ENCODE measurements at places on chromosomes 2 and 18.
A peak's percentile ranks its signal among the peaks of the same experiment; 100 is the strongest.

GRCh38 chr18:21453511-21453901, 147.0 kb downstream of the ESCO1 start:
- no peak for DNase-seq

DNA sequence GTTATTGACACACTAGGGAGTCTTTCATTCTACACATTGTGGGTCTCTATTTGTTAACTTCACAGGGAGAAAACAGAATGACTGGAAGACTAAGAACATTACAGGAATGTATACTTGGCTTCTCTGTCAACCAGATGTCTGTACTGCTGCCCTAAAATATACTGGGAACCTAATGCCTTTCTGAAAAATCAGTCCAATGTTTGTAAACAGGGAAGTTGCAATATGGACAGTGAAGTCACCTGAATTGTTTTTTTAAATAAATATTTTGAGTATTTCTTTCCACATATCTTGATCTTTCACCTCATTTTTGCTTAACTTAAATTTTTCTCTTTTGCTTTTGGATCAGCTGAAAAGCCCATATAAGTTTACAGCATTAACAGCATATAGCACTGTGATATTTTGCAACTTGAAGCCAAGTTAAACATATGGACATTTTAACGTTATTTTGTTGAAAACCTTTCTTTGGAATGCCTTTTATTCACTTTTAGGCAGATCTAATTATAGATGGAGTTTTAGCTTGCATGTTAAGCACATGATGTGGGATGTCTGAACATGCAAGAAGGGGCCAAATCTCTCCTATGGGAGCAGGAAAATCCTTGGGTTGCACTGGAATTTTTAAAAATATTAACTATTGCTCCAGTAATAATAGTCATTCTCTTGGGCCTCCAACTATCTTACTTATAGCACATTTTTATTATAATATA, 137.7 kb upstream of the TWIST2 start:
- no peak for DNase-seq

GRCh38 chr18:8895987-8896619, 190.7 kb downstream of the MTCL1 start:
- DNase-seq = no peak

- DNase-seq = no peak
Observed at GRCh38 chr2:23713351-23713750, 213.6 kb downstream of the ATAD2B start.

GRCh38 chr18:44358402-44358801, 322.3 kb upstream of the SETBP1 start:
- no peak for DNase-seq

- DNase-seq = peak; percentile 98
Observed at GRCh38 chr2:130241041-130241707, 42.9 kb upstream of the TUBA3E start.

- no peak for DNase-seq
Observed at GRCh38 chr2:12416600-12416999, 300.1 kb upstream of the TRIB2 start.

DNA sequence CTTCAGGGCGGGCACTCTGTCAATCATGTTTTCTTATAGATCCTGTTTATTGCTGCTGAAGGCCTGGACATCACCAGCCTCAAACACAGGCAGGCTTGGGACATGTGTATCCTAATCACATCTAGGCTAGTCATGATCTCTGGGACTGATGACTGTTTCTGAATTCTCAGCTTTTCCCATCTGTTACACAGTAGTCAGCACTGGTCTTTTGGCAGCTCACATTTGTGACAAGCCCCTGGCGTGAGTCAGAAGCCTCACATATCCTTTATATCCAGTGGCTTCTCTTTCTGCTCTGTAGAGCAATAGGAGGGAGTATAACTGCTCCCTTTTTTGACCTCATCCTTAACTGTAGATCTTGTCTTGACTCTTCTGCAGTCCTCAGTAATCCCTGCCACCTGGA, 4.5 kb downstream of the SEMA4F start:
- DNase-seq = peak; percentile 73

- DNase-seq = peak; percentile 3
Observed at GRCh38 chr2:68391099-68391498, 26.0 kb downstream of the PLEK start.

- no peak for DNase-seq
Observed at GRCh38 chr2:143121079-143121478, 8.1 kb upstream of the ARHGAP15 start.

GRCh38 chr2:99152199-99152895, 2.4 kb downstream of the TSGA10 start:
- no peak for DNase-seq

DNA sequence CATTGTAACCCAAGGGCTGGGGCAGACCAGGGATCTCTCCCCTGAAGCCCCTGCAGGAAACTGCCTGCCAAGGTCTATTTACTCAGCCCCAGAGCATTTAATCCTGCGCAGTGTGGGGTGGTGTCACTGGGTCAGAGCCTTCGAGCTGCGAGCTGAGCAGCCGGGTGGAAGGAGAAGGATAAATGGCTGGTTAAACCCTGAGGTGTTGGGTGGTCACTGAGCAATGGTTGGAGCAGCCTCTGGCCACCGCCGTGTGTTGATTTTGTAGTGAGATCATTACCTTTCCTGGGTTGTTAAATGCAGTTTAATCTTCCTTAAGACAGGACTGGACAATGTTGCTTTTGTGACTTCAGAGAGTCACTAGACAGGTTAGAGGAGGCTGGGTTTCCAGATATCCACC, 98.1 kb downstream of the SETBP1 start:
- DNase-seq = no peak

GRCh38 chr2:215693193-215693998, 257.5 kb upstream of the FN1 start:
- DNase-seq = peak; percentile 8

DNA sequence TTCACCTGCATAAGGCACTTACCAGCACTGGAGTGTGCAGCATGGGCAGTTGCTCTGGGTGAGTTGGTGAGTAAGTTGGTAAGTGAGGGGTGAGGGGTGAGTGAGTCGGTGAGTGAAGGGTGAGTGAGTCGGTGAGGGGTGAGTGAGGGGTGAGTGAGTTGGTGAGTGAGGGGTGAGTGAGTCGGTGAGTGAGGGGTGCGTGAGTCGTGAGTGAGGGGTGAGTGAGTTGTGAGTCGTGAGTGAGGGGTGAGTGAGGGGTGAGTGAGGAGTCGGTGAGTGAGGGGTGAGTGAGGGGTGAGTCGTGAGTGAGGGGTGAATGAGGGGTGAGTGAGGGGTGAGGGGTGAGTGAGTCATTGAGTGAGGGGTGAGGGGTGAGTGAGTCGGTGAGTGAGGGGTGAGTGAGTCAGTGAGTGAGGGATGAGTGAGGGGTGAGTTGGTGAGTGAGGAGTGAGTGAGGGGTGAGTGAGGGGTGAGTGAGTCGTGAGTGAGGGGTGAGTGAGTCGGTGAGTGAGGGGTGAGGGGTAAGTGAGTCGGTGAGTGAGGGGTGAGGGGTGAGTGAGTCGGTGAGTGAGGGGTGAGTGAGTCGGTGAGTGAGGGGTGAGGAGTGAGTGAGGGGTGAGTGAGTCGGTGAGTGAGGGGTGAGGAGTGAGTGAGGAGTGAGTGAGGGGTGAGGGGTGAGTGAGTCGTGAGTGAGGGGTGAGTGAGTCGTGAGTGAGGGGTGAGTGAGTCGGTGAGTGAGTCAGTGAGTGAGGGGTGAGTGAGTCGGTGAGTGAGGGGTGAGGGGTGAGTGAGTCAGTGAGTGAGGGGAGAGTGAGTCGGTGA, 17.1 kb downstream of the THAP4 start:
- DNase-seq = no peak

DNA sequence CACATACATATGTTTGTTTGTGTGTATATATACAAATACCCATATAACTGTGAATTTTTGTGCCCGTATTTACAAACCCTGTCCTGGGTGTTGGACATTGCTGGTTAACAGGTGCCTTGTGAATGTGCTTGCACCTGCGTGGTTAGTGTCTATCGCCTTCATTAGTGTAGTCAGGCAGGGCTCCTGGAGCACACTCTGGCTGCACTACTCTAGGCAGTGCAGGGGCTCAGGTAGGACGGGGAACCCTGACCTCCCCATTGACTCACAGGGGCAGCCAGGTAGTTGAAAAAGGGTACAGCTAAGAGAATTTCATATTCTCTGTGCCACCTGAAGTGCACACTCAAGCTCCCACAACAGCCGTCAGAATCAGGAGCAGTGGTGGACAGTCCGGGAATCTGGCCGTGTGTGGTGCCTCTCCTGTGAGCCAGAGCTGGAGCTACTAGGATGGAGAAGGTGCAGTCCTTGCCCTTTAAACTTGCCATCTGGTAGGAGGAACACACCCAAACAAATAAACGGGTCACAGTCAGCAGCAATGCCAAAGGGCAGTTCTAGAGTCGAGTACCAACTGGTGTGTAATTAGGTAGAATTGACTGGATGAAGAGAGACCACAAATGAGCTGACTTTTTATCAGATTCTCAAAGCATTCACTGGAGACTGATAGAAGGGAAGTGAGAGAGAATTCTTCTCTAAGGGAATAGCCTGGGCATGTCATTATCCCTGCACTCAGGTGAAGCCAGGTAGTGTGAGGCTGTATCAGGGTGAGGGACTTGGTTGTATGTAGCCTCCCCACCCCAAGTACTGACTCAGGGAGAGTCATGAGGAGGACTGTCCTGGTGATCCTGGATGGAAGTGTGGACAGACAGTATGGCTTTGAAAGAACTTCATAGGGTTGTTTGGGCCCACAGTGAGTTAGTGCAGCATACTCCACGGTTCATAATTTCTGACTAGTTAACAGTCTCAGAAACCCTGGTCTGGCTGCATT, 44.1 kb downstream of the FARP2 start:
- no peak for DNase-seq
